NCI-H2171 (cell line): ENCODE measurements at places on chromosomes 4 and X.
A peak's percentile ranks its signal among the peaks of the same experiment; 100 is the strongest.

GRCh38 chr4:166499820-166500219 lies 626.8 kb downstream of the TLL1 start:
- no peak for DNase-seq

DNA sequence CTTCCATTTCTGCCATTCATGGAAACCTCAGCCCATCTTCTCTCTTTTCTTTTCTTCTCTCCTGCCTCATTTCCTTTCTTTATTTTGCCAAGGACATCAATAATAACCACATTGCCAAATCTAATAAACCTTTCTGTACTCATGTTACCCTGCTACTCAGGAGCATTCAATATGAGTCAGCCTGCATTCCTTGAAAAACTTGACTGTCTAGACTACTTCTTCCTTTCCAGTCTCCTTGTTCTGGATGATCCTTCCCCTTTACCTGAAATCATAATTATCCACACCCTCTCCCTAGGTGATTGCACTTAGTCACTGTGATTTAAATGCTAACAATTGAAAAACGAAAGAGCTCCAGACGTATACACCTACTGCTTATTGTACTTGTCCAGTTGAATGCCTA lies 253.2 kb upstream of the CENPE start:
- no peak for DNase-seq

- DNase-seq = no peak
These were observed 30.6 kb upstream of the SCML1 start for GRCh38 chrX:17706676-17707075.

GRCh38 chr4:160808174-160808573 lies 1355.6 kb downstream of the FSTL5 start:
- DNase-seq = no peak

DNA sequence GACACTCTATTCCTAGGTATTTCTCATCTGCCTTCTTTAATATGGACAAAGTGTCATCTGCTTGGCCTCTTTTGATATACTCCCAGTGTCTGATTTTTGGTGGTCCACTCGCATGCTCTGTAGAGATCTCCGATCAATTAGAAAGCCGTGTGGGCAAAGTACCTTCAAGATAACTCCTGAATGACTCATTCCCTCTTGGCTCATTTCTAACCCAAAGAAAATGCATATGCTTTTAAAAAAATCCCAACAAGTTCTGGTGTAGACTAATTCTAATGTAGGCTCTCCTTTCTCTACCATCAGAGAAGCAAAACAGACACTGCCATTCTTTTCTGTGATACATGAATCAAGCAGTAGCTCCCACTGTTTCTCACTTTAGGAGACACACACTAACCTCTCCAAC lies 714.9 kb upstream of the ADGRL3 start:
- DNase-seq = no peak

GRCh38 chr4:137664046-137664387 lies 131.7 kb upstream of the PCDH18 start:
- DNase-seq = no peak

DNA sequence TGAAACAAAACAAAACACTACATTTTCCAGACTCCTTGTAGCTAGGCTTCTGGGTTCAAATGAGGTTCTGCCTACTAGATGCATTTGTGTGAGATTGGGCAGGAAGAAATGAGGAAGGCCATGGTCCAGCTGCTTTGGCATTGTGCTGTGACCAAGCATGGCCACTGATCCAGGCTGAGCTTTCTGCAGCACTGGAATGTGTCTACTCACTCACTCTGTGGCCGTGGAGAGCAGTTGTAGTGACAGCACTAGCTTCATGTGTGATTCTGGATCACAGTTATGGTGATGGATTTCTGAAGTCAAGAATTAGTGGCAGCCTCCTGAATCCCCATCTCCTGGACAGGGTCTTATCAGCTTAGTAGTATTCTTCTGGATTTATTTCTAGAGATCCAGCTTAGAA lies 358.9 kb downstream of the GPAT3 start:
- no peak for DNase-seq

DNA sequence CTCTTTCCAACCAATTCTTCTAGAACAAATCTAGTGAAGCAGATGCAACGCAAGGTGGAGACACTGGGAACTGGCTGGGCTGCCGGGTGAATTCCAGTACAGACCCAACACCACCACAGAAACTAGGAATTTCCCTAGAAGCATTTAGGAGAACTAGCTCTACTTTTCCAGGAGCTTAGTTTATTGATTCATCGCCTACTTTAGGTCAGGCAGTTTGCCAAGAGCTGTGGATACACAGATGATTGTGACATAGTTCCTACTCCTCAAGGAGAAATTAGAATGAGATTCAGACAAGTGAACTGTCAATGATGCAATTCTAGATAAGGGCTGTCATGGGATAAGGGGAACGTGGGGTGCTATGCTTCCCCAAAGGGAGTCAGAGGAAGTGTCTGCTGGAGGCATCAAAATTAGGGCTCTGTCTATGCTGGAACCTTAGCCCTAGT lies 350.0 kb downstream of the CAMK2D start:
- no peak for DNase-seq

GRCh38 chr4:5387457-5387856 lies 320.9 kb downstream of the EVC2 start:
- no peak for DNase-seq

DNA sequence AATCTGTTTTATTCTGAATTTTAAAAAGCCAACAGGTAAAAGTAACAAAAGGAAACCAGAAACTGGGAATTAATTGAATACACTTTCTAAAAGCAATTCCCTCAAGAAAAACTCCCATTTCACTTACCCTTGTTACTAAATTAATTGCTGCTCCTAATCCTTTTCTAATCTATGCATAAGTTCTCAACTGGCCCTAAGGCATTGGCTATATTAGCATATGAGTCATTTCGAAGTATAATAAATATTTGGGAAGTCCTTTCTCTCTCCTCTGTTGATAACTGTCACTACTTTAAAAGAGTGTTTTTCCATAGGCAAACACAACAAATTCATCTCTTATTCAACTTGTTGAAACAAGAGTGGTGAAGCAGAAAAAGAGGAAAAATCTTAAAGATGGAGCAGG lies 486.5 kb upstream of the HTR2C start:
- no peak for DNase-seq

DNA sequence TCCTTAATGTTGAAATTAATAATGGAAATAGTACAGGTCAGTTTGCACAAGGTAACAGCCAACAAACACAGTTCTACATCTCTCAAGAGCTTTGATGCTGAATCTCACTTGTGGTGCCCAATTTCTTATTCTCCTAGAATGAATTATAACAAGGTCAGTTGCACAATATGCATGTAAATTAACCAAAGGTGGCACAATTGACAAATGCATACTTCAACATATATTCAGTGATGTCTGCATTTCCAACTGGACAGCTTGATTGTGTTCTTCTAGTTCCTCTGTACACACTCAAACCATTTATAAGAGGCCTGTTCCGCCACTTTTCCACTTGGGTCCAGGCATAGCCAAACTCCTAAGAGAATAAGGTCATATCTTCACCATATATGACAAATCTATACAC lies 210.3 kb upstream of the EPHA5 start:
- no peak for DNase-seq

- DNase-seq = no peak
These were observed 66.3 kb upstream of the MTM1 start for GRCh38 chrX:150502091-150502490.

GRCh38 chrX:74023203-74023602 lies 280.8 kb upstream of the ZCCHC13 start:
- DNase-seq = no peak

DNA sequence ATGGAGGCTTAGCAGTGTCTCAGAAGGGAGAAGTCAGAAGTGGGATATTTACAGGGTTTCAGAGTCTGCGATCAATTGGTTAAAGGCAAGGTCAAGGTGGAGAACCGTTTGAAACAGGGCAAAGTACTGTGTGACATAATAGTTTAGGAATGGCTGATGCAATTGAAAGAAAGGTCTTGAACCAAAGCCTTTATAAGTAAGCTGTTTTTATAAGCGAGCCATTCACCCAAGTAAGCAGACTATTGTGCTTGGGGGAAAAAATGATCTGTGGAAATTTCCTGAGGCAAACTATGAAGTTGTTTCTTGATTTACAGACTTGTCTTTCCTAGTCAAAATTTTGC lies 327.3 kb downstream of the CAMK2D start:
- no peak for DNase-seq

DNA sequence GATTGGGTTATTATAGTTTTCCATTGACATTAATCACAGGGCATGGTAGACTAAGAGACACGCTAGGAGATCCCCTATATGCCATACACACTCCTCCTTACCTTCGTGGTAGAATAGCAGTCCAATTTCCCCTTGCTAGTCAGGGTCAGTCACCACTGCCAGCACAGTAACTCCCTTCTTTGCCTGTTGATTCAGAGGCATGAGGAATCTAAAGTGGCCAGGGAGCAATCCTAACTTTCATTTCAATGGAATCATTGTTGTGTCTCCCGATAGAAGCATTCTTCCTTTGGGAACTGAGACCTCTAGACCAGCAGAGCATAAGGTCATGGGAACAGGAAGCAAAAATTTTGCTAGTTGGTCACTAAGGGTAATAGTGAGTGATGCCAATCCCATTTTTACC lies 51.1 kb downstream of the COL25A1 start:
- DNase-seq = no peak

DNA sequence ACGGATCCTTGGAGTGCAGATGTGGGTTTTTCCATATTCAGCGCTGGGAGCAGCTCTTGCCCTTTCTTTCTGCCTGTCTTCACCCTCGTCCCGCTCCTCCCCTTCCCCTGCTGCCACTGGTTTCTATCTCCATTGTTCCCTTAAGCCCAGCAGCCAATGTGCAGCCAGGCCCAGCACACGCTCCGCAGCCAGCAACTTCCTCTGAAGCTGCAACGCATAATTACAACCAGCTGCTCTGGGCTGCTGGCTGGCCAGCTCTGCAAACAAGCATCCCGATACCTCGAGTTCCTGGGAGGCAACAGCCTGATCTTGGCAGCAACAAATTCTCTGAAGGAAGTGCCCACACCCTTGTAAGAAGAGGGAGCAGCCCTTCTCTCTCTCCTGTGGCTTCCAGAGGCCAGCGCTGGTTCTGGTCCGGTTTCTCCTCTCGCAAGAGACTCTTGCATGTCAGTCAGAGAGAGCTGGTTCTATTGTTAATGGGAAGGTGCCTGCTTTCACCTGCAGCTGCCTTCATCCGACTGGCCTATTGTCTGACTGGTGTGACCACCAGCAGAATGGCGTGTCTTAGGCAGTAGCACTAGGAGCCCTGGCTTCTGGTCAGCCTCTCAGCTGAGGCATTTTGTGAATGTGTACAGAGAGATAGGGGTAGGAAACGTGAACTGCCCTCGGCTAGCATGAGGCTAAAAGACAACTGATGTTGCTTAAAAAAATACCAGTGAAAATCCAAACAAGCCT lies 83.8 kb upstream of the MAML3 start:
- DNase-seq = peak; percentile 57

DNA sequence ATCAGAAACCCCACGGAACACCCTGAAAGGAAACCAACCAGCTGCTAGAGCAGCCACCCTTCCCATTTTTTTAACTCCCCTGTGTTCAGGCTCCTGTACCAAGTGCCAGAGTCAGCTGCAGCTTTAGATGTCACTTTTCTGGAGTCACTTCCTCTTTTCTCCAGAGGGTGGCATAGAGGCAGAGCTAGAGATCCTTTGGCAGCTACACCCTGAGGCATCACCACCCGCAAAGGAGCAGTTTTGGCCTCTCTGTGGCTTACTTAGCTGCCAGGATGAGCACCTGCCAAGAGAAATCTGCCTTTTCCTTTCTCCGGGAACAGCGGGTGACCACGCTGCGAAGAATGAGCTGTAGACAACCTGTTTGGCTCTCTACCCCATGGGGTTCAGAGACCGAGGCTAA lies 58.0 kb upstream of the CHRDL1 start:
- DNase-seq = peak; percentile 73

- DNase-seq = no peak
These were observed 19.4 kb downstream of the SPRY1 start for GRCh38 chr4:123415977-123416376.

DNA sequence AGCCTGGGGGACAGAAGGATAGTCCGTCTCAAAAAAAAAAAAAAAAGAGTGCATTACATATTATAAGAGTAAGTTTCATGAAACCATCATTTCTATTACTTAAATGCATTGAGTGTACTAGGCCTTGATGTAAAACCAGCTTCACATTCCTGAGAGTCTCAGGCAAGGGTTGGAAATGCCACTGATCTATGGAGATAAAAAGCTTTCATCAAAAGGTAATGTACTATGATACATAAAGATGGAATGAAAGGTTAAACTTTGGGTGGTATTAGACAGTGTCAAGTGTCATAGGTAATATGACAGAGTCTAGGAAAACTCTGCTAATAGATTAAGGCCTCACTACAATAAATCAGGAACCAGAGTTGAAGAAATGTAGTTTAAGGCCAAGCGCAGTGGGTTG lies 7.4 kb downstream of the CFAP97 start:
- DNase-seq = no peak

DNA sequence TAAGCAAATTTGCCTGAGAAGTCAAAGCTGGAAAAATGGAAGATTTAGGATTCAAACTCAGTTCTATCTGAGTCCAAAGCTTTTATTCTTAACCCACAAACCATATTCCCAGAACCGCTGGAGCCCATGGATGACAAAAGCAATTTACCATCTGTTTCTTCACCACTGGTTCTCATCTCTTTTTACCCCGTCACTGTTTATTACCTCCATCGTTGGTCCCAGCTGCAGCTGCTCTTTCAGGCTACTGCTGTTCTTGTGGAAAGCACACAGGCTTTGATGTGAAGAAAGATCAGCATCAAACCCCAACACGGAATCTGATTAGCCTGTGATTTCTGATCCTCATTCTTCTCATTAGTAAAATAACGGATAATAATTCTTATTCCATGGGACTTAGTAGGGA lies 9.5 kb downstream of the FBXO8 start:
- DNase-seq = no peak

DNA sequence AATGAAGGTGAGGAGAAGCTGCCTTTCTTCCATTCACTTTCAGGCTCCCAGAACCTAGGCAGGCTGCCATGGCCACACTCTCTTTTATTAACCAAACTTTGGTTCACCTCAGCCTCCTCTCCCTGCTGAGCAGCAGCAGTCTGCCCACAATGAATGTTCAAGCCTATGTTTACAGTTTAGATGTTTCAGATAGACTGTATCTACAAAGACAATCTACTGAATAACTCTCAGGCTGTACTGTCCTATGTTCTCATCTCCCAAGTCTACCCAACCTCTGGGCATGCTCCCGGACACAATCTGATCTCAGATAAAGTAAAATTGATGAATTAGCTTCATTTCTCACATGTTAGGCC lies 59.2 kb upstream of the TMEM164 start:
- DNase-seq = no peak

DNA sequence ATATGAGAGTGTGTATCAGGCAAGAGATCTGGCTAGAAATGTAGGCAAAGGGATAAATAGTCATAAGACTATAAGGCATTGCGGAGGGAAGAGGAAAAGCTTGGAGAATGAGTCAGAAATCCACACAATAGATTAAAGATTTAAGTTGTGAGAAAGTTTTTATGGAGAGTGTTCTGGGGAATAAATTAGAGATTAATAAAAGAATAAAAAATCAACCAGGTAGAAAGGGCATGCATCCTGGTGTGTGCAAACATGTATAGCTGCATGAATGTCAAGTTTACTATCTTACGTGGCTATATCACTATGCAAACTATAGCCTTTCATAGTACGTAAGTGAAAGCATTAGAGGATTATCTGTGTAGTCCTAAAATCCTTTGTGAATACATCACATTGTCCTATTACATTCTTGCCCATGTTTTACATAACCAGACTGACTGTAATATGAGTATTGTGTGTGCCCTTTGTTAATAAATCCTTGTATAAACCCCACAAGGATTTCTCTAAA lies 36.9 kb downstream of the SNCA start:
- no peak for DNase-seq
